OCI-M1 (cell line): ENCODE measurements at places on chromosomes 16 and 17.
A peak's percentile ranks its signal among the peaks of the same experiment; 100 is the strongest.

DNA sequence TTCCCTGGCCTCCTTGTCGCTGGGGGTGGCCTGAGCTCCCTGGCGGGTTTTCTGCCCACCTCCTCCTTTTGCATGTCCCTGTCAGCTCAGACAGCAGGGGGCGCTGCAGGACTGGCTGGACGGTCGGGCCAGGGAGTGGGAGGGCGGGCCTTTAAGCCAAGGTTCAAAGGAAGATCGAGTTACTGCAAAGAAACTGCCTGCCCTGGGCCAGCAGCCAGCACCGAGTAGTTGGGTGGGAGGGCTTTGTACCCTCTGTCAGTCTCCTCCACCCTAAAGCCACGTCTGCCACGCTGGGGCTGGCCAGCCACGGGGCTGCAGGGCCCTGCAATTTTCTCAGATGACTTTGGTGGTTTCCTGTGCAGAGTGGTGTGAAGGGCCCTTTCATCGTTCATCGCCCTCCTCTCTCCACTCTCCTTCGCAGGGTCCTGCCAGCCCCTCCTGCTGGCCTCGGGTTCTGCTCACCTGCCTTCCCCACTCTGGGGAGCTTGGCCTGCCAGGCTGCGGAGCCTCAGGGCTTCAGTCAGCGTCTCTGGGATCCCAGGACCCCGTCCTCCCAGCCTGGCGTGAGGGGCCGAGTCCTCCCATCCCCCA, 12.3 kb downstream of the GPR142 start:
- DNase-seq: peak; percentile 86

GRCh38 chr17:65184235-65184959, 47.2 kb downstream of the RGS9 start:
- DNase-seq: no peak

- no peak for DNase-seq
Observed at GRCh38 chr16:46991729-46992704, 18.5 kb upstream of the DNAJA2 start.

DNA sequence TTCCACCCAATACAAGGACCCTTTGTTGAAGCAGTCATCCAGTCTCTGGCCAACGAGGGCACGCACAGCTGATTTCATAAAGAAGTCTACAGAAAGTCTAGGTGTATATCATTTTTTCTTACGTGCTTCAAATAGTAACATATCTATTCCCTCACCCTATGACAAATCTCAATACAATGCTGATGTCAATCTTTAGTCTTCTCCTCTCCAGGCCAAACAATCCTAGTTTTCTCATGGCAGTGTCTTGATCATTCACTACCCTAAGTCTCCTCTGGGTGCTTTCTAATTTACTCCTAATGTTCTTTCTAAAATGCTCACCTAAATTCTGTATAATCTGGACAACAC, 92.6 kb downstream of the CACNG1 start:
- no peak for DNase-seq

DNA sequence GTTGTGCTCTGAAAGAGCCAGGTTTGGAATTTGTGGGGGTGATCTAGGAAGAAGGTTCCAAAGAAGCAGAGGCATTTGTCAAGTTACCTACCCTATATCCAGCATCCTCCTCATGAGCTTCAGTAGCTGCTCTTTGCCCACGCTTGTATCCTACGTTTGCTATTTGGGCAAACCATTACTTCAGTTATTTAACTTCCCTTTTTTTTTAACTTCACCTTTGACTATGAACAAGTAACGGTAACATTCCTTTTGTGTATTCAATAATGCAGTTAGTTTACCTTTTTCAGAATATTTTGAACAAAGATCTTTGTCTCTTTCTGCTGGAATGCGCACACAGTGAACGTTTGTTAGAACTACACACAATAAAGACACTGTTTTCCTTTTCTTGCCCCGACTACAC, 41.5 kb downstream of the CYB5B start:
- DNase-seq: no peak

- DNase-seq: peak; percentile 51
Observed at GRCh38 chr16:53053967-53054669, 673 bp upstream of the CHD9 start.

DNA sequence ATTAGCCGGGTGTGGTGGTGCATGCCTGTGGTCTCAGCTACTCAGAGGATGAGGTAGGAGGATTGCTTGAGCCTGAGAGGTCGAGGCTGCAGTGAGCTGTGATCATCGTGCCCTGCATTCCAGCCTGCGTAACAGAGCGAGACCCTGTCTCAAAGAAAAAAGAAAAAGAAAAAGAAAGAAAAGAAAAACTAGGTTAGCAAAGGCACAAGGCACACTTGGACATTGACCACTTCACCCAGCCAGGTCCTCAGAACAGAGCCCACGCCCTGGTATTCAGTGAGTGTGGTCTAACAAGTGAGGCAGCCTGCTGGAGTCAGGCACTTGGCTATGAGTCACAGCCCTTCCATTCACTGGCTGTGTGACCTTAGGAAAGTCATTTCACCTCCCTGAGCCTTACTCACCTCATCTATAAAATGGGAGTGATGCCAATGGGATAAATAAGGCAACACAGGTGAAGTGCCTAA, 10.4 kb downstream of the MILR1 start:
- DNase-seq: no peak

GRCh38 chr16:48271728-48272127, 24.4 kb upstream of the ABCC11 start:
- DNase-seq: no peak

- DNase-seq: no peak
Observed at GRCh38 chr16:14564861-14565687, 65.0 kb downstream of the PARN start.

GRCh38 chr16:67336648-67337047, 10.0 kb downstream of the LRRC36 start:
- no peak for DNase-seq

- DNase-seq: no peak
Observed at GRCh38 chr17:73342541-73343167, 30.9 kb upstream of the CDC42EP4 start.

- no peak for DNase-seq
Observed at GRCh38 chr16:49200223-49200820, 81.3 kb downstream of the CBLN1 start.

DNA sequence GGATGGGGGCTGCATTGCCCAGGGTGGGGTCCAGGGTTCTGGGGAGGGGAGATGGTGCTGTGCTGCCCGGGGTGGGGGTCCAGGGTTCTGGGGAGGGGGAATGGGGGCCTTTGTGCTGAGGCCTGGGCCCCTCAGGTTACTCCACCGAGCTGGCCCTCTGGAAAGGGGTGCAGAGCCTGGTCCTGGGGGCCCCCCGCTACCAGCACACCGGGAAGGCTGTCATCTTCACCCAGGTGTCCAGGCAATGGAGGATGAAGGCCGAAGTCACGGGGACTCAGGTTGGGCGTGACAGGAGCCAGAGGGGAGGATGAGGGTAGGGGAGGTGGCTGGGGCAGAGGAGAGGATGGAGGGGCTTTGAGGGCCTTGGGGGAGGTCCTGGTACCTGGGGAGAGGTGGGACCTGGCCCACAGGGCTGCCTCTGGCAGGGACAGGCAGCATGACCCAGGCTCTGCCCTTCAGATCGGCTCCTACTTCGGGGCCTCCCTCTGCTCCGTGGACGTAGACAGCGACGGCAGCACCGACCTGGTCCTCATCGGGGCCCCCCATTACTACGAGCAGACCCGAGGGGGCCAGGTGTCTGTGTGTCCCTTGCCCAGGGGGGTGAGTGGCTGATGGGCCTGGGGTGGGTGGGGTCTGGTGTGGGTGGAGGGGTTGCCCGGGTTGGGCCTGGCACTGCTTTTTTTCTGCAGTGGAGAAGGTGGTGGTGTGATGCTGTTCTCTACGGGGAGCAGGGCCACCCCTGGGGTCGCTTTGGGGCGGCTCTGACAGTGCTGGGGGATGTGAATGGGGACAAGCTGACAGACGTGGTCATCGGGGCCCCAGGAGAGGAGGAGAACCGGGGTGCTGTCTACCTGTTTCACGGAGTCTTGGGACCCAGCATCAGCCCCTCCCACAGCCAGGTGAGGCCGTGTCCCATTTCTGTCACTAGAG, 7.8 kb downstream of the ITGAX start:
- DNase-seq: no peak

- DNase-seq: no peak
Observed at GRCh38 chr16:85998171-85998867, 99.4 kb downstream of the IRF8 start.

DNA sequence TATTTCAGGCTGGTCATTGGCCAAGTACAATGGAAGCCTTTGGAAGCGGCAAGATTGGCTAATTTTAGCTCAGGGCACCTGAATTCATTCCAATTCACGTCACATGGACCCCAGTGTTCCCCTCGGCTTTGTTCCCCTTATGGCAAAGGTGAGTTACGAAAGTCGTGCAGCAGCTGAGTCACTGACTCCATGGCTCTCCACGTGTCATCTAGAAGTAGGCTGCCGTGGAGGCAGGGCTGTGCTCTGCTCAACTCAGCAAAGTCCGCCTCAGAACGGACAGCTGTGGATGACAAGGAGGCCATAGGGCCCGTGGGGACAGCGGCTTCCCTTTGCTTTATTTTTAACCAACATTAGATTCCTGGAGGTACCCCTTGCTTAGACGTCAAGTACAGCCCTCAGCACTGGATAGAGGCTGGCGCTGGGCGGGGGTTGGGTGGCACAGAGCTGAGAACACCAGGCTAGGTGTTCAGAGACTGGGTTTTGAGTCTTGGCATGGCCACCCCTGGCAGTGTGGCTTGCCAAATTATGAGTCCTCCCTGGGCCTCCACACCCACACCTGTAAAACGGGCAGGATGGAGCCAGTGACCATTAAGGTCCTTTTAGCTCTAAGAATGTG, 23.6 kb downstream of the ADAD2 start:
- no peak for DNase-seq

GRCh38 chr17:7260651-7261378, 1.5 kb downstream of the CLDN7 start:
- DNase-seq: peak; percentile 71

DNA sequence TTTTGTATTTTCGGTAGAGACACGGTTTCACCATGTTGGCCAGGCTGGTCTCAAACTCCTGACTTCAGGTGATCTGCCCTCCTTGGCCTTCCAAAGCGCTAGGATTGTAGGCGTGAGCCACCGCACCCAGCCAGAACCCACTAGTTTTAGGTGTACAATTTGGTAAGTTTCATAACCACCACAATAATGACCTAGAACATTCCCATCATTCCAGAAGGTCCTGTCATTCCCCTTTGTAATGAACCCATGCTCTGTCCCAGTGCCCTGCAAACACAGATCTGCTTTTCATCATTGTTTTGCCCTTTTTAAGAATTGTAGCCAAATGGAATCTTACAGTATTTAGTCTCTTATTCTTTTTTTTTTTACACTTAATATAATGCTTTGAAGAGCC, 35.6 kb upstream of the IRF8 start:
- DNase-seq: no peak

DNA sequence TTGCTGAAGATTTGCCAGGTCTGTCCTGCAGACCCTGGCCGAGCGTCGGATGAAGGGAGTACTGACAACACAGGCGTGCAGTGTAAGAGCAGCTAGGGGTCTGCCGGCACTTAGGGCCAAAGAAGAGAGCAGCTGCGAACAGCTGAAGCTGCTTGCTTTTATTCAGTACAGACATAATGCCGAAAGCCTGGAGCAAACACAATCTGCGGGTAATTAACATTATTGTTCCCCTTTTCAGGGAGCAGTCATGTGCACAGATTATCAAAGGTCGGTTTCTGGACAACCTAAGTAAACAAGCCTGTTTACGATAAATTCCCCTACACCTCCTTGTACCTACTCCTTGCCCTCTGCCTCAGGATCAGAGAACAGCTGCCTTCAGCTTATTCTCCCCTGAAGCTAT, 12.0 kb upstream of the KRT23 start:
- no peak for DNase-seq

- no peak for DNase-seq
Observed at GRCh38 chr16:21097151-21097550, 53.5 kb downstream of the DNAH3 start.

GRCh38 chr17:55818026-55818425, 67.2 kb downstream of the PCTP start:
- DNase-seq: no peak

GRCh38 chr16:1651974-1652312, 26.1 kb upstream of the JPT2 start:
- no peak for DNase-seq

DNA sequence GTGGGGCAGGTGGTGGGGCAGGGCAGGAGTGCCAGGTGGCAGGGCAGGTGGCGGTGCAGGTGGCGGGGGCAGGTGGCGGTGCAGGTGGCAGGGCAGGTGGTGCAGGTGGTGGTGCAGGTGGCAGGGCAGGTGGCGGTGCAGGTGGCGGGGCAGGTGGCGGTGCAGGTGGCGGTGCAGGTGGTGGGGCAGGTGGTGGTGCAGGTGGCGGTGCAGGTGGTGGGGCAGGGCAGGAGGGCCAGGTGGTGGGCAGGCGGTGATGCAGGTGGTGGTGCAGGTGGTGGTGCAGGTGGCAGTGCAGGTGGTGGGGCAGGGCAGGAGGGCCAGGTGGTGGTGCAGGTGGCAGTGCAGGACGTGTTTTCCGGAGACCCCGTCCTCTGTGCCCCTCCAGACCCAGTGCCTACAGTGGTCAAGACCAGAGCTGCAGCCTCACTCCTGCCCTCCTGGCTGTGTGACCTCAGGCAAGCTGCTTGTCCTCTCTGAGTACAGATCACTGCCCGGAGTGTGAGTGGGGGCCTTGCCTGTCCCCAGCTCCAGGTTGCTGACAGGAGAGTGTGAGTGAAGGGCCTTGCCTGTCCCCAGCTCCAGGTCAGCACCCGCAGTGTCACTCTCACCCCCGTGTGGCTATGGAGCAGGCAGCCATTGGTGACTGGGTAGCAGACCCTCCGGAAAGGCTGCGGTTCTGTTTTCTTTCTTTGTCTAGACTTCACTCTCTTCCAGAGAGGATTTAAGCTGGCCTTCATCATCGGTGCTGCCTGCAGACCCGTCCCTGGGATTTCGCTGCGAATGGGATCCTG, 16.1 kb upstream of the NPTX1 start:
- DNase-seq: no peak

DNA sequence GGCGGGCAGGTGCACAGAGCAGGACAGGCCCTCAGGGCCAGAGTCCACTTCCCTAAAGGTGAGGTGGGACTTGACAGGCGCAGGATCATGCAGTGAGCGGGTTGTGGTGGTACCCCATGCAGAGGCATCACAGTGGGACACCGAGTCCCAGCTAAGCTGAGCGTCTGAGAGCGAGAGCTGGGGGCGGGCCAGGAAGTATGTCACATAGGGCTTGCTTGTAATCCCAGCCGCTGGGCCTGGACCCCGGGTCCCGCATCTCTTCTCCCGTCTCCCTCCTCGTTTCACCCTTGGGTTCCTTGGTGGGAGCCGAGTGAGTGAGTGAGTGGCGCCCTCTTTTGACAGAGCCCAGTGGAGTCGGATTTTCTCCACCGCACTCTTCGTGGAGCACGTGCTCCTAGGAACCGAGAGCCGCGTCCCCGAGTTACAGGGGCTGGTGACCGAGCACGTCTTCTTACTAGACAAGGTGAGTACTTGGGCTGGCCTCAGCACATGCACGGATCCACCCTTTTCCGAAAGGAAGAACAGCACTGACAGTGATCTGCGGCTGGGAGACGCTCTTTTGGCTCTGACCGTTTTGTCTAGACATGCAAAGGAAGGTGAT, 50.8 kb upstream of the ENDOV start:
- DNase-seq: peak; percentile 36

- DNase-seq: peak; percentile 60
Observed at GRCh38 chr16:85328676-85329058, 216.4 kb upstream of the CIBAR2 start.

GRCh38 chr16:12879812-12880211, 21.6 kb upstream of the SHISA9 start:
- DNase-seq: no peak
